ENCODE measurements at places on chromosomes 16 and 17. TPM values are rescaled to one million over a fixed set of nuclear protein-coding genes. Genes with fewer than 3 reads are reported as not detected.

Gene CPNE7
- 3.1 TPM for total RNA-seq

Gene STAC2
- total RNA-seq = not detected

Gene KRTAP2-3
- not detected for total RNA-seq

Gene ZSCAN32
- 15.6 TPM for total RNA-seq

Gene ZP2
- total RNA-seq = not detected

Gene MPP3
- total RNA-seq = not detected

Gene JPH3
- total RNA-seq = not detected

Gene TERB1
- 0.47 TPM for total RNA-seq

Gene CHP2
- total RNA-seq = not detected

Gene SLC47A1
- 0.19 TPM for total RNA-seq

Gene RHBDF2
- 29.6 TPM for total RNA-seq

Gene CLEC3A
- not detected for total RNA-seq

Gene RMI2
- 65.9 TPM for total RNA-seq

Gene ABCC12
- total RNA-seq = not detected

Gene CHRNE
- total RNA-seq = 0.40 TPM

Gene MEOX1
- total RNA-seq = 0.54 TPM

Gene JUP
- 2.3 TPM for total RNA-seq

Gene PRSS36
- total RNA-seq = 0.59 TPM

Gene TPSAB1
- total RNA-seq = not detected

Gene DLX4
- 0.23 TPM for total RNA-seq

Gene CCL3
- 634 TPM for total RNA-seq

Gene POLR2C
- 61.7 TPM for total RNA-seq

Gene SLC9A5
- 6.2 TPM for total RNA-seq

Gene IRX5
- not detected for total RNA-seq

All from activated CD8-positive, alpha-beta memory T cell treated with anti-CD3 and anti-CD28 coated beads, Interleukin-2, amount 10 ng/mL, durations not matched to agents 7 days and 5 days (primary cell).